ENCODE measurements at places on chromosomes 12 and 14. TPM values are rescaled to one million over a fixed set of nuclear protein-coding genes. Genes with fewer than 3 reads are reported as not detected.

FOXG1 gene
- polyA plus RNA-seq: not detected

DNA sequence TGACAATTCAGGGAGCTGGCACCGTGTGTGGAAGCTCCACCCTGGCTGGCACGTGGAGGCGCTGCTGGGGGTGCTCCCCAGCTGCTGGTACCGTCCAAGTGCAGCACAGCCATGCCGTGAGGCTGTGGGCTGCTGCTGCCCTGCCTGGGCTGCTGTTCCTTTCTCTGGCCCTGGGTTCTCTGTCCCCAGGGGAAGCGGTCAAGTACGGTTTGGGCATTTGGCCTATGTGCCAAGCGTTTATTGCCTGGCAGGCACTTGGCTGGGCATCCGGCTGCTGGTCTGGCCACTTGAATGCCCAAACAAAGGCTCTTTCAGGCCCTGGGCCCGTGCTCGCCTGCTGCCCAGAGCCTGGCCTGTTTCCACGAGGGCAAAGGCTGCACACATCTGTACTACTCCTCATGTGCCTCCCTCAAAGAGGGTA lies 39.6 kb downstream of the RHOF start:
- no peak for DNase-seq

GRCh38 chr12:131046813-131047788 lies 93.4 kb downstream of the ADGRD1 start:
- DNase-seq: no peak

GRCh38 chr12:68959143-68959858 lies 26.3 kb upstream of the CPM start:
- no peak for DNase-seq

Data from BJ (cell line).